ENCODE measurements at places on chromosomes 5 and 9.

GRCh38 chr5:135228222-135228621 lies 170.8 kb downstream of the MACROH2A1 start:
- DNase-seq = no peak

DNA sequence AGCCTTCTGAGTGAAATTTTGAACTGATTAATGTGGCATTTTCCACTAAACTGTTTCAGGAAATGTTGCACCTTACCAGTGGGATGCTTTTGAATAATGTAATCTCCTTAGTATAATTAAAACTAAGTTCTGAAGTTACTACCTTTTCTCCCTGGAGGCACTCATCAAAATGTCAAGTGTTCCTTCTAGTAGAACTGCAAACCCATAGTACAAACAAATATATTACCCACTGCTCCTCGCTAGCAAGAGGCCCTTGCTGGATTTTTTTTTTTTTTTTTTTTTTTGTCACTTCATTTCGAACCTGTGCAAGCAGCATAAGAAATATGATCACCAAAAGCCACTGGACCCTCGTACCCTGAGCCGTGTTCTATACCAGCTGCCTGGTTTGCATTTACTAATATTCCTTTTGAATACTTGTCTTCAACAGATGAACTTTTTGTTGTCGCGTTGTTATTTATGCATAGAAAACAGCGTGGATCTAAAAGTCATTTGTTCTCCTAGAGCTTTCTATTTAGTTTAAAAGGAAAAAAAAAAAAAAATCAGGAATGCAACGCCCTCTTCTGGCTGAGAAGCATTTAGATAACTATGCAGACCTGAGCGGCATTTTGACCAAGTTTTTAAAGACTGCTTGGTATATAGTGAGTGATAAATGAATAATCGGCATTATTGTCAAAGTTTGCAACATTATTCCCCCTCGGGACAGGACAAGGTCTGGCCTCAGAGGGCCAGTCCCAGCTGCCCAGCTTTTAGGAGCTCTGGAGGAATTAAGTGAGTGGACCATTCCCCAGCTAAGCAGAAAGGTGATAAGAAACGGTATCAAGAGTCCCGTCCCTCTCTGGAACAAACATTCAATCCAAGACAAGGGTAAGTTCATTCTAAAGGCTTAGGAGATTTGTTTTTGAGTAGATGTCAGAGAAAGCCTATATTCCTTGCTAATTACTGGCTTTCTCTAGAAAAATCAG lies 162.5 kb upstream of the KIF2A start:
- no peak for DNase-seq

DNA sequence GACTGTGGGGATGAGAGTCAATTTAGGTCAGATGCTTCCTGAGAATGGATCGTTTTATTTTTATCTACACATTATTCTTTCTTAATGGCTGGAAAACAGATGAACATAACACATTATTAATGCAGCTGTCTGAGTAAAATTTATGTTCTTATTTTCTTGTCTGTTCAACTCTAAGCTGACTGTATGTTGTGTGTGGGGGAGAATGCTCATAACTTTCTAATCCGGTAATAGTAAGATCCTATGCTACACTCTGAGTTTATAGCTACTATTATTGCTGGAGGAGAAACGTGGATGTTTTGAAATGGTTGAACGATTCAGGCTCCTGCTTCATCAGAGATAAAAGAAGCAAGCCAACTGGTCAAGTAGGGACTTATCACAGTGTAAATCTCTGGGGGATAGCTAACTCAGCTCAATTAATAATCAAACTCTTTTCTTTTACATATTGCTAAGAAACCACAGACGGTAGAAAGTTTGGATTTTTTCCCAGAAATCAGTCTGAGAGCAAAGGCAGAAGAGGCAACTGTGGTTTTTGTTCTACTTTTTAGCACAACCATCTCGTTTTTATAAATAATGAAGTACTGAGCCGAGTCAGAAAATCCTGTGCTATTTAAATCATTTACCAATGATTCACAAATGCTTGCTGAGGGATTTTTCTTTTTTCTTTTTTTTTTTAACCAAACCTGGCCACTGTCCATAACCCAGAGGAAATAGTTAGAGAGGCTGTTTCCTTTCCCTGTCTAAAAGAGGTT lies 265.0 kb upstream of the FAM174A start:
- no peak for DNase-seq

DNA sequence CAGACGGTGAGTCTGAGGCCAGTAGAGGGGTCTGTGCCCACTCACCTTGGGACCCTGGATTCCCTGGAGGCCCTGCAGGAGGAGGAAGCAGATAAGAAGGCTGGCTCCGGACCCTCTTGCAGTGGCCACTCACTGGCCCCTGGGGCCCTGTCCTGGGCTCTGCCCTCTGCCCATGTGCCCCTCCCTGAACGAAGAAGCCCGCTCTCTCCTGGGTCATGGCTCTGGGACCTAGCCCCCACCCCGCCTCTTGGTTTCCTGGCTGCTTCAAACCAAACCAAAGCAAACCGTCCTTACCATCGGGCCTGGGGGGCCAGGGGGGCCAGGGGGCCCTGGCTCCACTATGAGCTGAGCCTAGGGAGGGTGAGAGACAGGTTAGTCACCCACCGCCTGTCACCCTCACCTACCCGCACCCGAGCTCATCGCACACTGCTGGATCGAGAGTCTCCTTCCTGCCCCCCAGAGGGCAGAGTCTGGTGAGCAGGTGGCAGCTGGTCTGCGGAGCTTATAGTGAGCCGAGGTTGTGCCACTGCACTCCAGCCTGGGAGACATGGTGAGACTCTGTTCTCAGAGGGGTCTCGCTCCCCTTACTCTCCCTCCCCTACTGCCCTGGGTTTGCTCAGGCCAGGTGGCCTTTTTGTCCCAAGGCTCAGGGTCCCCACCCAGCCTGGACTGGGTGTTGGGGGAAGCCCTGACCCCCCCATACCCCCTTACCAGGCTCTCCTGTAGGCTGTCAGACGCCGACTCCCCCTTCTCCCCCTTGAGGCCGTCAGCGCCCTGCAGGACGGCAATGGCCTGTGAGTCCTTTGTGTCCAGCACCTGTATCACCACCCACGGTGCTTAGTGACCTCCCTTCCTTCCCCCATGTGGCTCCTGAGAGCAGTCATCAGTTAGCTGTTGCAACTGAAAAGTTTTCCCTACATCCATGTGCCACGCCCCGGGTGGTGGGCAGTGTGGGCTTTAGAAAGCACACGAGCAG lies 15.2 kb upstream of the PHYKPL start:
- DNase-seq = no peak

DNA sequence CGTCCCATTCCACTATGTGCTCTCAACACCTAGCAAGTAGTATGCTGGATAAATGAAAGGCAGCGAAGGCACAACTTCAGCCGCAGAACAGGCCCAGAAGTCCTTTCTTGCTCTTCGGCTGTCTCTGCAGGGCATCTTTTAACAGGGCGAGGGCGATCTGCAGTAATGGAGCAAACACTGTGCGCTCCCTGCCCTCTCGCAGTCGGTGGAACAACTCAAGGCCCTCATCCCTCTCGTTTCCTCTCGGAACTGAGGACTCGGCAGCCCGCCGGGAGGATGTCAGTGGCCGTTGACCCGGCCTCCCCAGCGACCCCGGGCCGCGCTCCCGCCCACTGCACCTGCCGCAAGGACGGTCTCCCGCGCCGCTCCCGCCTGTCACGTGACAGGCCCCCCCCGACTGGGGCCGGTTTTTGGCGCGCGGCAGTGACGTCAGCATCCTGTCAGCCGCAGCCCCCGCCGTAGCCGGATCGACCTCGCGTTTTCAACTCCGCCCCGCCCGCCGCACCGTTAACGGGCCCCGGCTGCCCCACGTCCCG lies 1.1 kb downstream of the ZNF367 start:
- no peak for DNase-seq

DNA sequence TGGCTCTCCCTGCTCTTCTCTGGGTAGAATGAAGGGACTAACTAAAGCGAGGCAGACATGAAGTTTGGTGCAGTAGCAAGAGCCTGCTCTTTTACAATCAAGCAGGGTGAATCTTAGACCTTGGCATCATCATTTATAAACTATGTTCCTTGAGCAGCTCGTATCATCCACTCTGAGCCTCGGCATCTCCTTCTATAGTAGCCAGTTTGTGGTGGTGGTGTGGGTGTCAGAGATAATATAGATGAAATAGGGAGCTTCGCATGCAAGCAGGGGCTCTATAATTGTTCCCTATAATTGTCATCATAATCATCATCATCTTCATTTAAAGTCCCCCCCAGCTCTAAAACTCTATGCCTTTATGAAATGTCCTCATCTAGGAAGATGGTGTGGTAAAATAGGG lies 72.5 kb upstream of the SAP30L start:
- no peak for DNase-seq

DNA sequence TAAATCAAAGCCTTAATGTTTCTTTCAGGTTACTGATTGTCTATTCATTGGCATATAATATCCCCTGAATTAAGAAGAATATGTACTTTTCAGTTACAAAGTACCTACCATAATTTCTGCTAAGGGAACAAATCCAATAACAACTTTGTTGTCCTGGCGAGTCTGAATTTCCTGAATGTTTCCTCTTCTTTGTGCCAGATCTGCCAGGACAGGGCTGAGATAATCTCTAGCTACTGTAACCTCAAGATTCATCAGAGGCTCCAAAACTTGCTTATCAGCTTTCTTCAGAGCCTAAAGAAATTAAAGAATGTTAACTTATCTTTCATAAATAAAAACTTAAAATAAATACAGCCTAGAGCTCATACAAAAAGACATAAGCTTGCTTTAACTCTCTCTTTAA lies 37.2 kb downstream of the HEXB start:
- DNase-seq = no peak

GRCh38 chr9:76302947-76303550 lies 91.2 kb downstream of the RFK start:
- peak; percentile 12 for DNase-seq

- DNase-seq = no peak
Observed at GRCh38 chr5:14155075-14155474, 11.9 kb downstream of the TRIO start.

Data from AG04449 (cell line).